Left ventricle myocardium superior (tissue), 1 donor: ENCODE measurements at places on chromosomes 5 and 9.

DNA sequence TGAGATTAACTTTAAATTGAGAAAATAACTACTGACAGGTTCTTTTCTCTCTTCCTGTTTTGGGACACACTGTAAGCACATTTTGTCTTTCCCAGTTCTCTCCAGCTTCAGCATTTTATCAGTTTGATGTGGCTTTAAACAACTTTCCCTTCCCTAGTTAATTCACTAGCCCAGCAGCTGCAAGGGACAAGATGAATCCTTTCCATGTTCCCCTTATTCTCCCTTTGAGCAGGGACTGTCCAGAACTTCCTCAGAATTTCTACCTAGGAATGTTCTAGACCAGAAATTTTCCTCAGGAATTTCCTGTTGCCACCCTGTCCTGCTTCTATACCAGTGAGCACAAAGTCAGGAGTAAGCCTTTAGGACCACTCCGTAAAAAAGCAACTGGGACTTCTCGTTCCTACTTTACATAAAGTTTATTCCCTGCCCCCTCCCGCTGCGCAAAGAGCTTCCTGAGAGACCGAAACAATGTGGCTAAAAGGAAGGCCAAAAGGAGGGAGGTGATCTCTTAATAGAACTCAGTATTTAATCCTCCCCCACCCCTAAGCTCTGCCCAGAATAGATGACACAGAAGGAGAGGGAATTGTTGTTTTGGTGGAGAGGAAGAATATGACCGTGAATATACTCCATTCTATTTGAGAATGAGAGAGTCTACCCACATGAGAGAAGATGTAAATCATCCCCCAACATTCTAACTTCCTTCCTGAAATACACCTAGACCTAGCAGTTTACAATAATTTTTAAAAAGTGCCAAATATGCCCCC, 61.9 kb downstream of the GLIS3 start:
- DNase-seq, result no peak

DNA sequence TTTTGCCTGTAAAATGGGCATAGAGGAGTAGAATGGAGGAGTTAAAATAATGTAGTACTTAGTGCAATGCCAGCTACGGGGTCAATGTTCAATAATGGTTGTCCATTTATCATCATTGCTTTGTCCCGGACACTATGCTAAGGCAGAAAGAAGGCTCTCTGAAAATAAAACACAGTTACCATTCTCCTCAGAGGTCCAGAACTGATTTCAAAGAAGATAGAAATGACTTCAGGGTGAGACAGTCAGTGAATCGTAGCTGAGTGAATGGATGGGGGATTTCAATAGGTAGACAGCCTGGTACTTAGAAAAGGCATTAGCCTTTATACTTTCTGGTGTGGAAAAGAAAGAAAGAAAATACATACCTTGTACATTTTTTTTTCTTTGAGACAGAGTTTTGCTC, 1.2 kb upstream of the AK3 start:
- DNase-seq, result no peak

- no peak for DNase-seq
Observed at GRCh38 chr9:138038244-138038671, 160.7 kb downstream of the CACNA1B start.

- DNase-seq, result no peak
Observed at GRCh38 chr9:36029765-36030528, 6.8 kb upstream of the RECK start.

DNA sequence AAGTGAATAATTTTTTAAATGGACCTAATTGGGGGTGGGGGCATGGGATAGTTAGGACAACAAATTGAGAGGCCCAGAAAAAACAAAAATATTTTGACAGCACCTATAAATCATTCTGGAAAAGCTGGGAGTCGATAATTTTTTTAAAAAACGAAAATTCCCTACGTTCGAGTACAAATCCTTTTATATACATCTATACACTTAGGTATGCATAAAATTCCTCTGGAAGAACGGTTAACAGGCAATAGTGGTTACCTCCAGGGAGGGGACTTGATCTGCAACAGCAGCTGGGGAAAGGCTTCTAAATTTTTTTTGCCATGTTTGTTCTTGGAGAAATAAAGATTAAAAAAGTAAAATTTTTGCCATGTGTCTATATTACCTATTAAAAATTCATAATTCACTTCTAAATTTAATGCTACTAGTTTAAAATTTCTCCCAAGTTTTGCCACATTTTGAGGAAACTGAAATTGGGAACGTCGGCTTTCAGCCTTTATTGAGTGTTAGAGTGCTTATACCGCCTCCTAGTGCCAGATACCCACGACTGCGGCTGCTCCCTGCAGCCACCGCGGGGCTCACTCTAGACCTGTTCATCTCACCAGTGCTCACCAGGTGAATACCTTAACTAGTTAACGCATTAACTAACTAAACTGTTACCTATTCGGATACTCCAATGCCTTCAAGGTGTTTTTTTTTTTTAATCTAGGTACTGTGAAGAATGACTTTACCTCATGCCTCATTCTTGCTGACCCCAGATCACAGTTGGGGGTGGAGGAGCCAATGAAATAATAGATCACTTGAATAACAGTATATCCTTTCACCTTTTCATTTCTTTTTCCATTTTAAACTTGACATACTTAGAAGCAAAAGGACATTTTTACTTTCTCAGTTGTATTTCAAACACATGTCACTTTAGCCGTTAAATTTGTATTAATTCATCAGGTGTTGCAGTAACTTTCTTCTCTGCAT, 1.8 kb upstream of the BHMT start:
- peak; percentile 47 for DNase-seq

DNA sequence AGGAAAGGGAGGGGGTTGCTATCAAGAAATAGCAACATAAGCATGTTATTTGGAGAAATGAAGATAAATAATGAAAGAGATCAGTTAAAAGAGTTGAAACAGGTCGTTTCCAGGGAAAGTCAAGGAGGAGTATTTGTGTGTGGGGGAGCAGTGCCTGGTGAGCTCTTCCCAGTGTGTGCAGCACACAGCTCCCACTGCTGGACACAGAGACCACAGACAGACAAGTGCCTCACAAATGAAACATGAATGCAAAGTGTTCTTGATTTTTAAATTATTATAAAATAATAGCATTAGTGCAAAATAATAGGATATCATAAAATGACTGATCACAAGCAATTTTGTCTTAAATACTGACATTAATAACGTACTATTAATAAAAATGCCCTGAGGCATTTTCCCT, 40.8 kb downstream of the LIFR start:
- no peak for DNase-seq

DNA sequence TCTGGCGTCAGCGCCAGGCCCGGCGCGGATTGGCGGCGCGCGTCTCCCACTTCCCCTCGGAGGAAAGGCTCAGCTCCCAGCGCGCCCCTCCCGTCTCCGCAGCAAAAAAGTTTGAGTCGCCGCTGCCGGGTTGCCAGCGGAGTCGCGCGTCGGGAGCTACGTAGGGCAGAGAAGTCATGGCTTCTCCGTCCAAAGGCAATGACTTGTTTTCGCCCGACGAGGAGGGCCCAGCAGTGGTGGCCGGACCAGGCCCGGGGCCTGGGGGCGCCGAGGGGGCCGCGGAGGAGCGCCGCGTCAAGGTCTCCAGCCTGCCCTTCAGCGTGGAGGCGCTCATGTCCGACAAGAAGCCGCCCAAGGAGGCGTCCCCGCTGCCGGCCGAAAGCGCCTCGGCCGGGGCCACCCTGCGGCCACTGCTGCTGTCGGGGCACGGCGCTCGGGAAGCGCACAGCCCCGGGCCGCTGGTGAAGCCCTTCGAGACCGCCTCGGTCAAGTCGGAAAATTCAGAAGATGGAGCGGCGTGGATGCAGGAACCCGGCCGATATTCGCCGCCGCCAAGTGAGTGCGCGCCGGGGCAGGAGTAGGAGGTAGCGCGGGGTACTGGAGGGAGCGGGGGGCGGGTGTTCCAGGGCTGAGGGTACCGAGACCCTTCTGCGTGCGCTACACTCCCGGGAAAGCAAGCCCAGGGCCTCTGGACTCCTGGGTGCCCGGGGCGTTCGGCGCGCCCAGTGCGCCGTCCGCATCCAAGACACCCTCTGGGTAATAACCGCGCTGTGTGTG, at the start of gene MSX2:
Gene MSX2 (plus strand): TSS at position 99 of the 777 bp plus-strand sequence. CDS start 78 bp downstream, at position 177.
- peak; percentile 94 for DNase-seq

DNA sequence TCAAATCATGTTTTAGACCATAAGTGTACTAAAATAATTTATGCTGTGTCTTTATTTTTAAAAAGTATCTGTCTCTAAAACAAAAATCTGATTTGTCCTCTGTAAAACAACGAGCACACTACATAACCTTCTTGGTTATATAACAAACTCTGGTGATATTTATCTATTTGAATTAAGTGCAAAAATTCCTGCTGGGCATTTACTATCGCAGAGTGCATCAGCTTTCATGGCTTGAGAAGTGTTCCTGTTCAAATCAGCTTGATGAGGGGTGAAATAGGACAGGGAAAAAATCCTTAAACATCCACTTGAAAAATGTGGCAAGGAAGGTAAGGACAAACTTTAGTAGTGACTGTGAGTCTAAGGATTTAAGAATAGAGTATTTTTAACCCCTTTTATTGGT, 65.3 kb downstream of the PRR16 start:
- no peak for DNase-seq
